ENCODE measurements at places on chromosomes 1 and 21.

GRCh38 chr1:205578780-205579571, 52.8 kb downstream of the ELK4 start:
- peaks cover 12% of the 10 kb centered on the region for H3K4me1 ChIP-seq
- H3K36me3 ChIP-seq = no peaks in the 10 kb centered on the region
- peaks cover 8% of the 10 kb centered on the region for H3K27me3 ChIP-seq
- H3K27ac ChIP-seq = no peak overlapping the region

DNA sequence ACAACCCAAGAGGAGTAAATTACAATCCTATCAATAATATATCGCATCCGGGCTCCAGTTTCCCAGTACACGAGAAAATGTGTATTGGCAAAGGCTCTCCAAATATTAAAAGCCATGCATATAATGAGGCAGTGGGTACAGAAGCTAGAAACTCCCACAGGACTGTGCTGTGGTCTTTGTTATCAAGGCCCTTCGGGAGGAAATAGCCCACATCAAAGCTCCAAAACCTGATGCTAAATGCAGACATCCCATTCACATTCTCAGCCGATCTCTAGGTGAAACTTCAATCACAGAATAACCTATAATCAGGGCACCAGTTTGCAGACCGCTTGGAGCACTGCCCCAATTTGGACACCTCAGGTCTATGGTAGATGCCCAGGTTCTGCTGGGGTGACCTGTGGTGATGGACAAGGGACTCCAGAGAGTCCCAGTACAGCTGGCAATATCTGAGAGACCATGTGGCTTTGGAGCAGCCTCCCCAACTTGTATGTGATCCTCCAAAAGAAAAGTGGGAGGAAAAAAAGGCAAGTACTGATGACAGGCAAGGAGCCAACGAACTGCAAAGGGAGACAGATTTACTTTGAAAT, 148.8 kb upstream of the CAMK1G start:
- H3K4me3 ChIP-seq = no peak overlapping the region
- no peak for DNase-seq
- H3K36me3 ChIP-seq = no peaks in the 10 kb centered on the region
- no peaks in the 10 kb centered on the region for H3K27me3 ChIP-seq
- no peaks in the 10 kb centered on the region for H3K4me1 ChIP-seq
- no peak overlapping the region for H3K27ac ChIP-seq

- H3K4me1 ChIP-seq = peaks cover 22% of the 10 kb centered on the region
- no peaks in the 10 kb centered on the region for H3K36me3 ChIP-seq
- H3K4me3 ChIP-seq = no peak overlapping the region
- DNase-seq = no peak
- no peaks in the 10 kb centered on the region for H3K27me3 ChIP-seq
Observed at GRCh38 chr1:200336901-200337391, 72.9 kb downstream of the ZNF281 start.

DNA sequence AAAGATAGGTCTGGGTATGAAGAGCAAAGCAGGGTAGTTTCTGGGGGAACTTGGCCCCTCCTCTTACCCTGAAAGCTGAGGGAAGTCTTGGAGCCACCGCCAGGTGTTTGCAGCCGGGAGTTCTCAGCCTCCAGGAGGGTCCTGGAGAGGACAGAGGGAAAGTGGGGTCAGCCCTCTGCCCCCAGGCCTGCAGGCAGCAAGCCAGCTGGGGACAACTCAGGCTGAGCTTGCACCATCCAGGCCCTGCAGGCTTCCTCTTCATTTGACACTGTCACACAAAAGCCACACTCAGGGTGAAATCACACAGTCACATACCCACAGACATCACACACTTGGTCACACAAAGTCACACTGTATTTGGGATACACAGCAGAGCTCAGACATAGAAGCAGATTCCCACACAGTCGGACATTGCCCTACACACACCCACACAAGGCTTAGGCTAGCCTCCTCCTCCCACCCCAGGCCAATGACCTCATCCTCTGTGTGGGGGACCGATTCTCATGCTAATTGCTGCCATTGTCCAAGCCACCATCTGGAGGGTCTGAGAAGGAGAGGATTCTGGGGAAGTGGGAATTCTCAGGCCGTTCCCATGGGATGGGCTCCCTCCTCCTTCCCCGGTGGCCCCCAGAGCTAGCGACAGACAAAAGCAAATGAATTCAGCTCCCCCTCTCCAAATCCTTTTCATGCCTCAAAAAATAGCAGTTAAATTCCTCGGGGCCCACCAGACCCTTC, 3.7 kb downstream of the NES start:
- DNase-seq = no peak
- H3K36me3 ChIP-seq = no peaks in the 10 kb centered on the region
- H3K4me1 ChIP-seq = peaks cover 19% of the 10 kb centered on the region

- DNase-seq = no peak
- H3K4me1 ChIP-seq = peaks cover 50% of the 10 kb centered on the region
- no peaks in the 10 kb centered on the region for H3K36me3 ChIP-seq
- H3K27ac ChIP-seq = no peak within 1 kb of the TSS
- no peaks in the 10 kb centered on the region for H3K27me3 ChIP-seq
Observed at GRCh38 chr1:112706505-112707220, at the start of gene RHOC. Gene RHOC, minus strand, starts transcription at chr1:112707127. Its CDS starts 3,328 bp downstream, at chr1:112703799.
